ENCODE measurements at places on chromosomes 7 and 10.

GRCh38 chr7:67359900-67360299, 363.3 kb downstream of the TYW1 start:
- no peak for DNase-seq

- DNase-seq = no peak
Measured at GRCh38 chr10:113506476-113506875, 46.4 kb upstream of the HABP2 start.

- DNase-seq = no peak
Measured at GRCh38 chr7:92336662-92337340, 91.0 kb downstream of the ANKIB1 start.

- no peak for DNase-seq
Measured at GRCh38 chr10:35668865-35669650, 27.0 kb upstream of the FZD8 start.

- no peak for DNase-seq
Measured at GRCh38 chr7:75584354-75584753, 92.2 kb downstream of the SPDYE5 start.

DNA sequence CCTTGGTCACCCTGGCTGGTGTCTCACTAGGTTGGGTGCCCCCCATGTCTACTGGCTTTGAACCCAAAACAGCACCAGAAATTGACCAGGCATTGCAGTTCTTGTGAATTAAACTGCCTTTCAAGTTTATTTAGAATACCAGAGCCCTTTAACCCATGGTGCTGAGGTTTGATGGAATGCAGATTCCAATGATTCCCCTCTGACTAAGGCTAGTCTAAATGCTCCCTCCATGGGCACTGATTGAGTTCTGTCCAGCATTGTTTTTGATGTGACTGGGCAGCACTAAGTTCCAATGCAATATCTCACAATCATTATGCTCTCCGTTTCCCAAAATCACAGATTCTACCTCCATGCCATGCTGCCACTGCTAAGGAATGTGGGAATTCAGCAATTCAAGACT, 1047.4 kb upstream of the LRRN3 start:
- no peak for DNase-seq

- no peak for DNase-seq
Measured at GRCh38 chr10:71010730-71011129, 122.4 kb upstream of the PCBD1 start.

DNA sequence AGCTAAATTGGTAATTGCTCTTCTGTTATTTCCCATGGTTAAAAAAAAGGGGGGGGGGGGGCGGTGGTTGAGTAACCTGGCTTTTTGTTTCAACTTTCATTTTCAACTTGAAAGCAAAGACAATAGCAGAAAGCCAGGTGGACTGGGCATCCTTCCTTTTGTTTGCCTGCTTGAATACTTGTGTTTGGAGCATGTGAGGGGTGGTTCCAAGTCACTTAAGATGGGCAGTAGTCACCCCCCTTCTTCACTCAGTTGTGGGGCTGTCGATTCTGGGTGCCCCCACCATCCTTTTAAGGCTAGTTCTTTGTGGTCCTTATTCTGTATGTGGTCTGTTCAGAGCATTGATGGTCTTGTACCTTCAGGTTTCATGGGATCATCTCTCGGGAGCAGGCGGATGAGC, 165.6 kb upstream of the PRR15 start:
- DNase-seq = no peak

DNA sequence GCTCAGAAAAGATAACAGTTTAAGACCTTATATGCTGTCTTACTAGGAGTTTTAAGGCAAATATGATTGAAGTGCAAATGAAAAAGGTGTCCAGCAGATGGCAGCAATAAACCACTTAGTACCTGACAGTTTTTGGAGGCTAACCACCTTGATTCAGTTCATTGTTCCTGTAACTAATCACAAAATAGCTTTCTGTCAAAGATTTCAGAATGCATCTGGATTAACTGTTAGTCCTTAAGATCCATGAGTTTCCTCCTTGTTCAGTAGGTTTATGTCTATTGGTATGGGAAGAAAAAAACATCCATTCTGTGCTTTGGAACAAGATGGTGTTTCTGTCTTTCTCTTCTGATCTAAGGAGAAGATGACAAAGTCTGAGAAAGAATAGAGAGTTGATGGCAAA, 46.6 kb downstream of the CCSER2 start:
- DNase-seq = no peak

- DNase-seq = no peak
Measured at GRCh38 chr10:112558476-112559142, 111.6 kb downstream of the VTI1A start.

DNA sequence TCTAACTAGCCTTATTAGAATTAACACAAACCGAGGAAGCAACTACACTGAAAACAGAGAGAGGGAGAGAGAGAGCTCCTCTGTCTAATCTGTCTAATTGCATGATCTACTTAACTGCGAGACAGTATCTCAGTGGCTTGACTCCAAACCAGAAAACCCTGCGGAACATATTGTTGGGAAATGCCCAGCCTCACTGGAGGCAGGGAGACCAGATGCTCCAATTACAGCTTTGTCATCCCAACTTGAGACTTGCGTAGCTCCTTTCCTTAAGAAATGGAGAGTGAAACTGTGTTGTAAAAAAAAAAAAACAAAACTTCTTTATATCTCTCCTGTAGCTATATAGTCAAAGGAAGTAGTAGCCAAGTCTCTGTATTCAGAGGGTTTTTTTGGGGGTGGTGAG, 52.0 kb upstream of the ZNRF2 start:
- no peak for DNase-seq

DNA sequence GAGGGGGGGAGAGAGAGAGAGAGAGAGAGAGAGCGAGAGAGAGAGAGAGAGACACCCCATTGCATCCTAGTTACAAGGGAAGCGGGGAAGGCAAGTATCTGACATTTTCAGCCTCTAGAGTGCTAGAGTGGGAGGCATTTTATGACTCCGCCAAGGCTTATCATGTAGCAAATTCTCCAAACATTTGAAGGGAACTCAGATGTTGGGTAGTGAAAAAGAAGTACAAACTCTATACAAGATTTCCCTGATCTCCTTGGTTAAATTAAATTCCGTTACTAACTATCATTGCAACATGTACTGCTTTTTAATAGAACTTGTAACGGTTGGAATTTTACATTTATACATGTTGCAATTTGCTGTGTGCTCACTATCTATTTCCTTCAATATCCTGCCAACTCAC, 83.4 kb upstream of the FAM3C start:
- no peak for DNase-seq

DNA sequence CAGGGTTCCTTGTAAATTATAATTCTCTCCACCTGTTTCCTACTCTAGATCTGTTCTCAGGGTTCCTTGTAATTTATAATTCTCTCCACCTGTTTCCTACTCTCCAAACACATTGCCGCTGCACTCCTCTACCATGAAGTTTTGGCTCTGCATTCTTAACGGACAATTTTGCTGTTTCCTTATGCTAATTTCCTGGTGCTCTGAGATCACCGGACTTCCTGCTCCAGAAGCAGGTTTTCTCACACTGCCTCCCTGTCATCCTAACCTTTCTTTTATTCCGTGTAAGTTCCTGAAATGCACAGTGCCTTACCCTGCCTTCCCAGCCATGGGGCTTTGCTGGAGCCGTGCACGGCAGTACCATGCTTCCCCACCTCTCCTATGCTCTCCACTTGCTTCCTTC, 256.8 kb downstream of the PLXNA4 start:
- no peak for DNase-seq

GRCh38 chr7:82105463-82105862, 335.6 kb upstream of the HGF start:
- DNase-seq = no peak

GRCh38 chr7:16498122-16498521, 28.5 kb upstream of the LRRC72 start:
- no peak for DNase-seq

GRCh38 chr10:97072851-97073665, 112.7 kb downstream of the SLIT1 start:
- peak; percentile 56 for DNase-seq

DNA sequence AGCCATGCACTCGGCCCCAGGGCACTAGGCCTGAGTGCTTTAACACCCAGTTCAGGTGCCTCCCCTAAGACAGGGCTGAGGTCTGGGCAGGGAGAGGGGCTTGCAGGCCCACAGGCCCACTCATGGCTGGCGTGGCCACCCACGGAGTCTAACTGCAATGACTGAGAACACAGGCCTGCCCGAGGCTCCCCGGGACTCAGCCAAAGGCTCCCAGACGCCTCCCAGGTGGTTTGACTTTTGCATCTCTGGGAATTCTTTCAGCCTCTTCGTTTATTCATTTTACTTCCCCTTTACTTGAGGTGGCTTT, 37.3 kb downstream of the PTPRN2 start:
- no peak for DNase-seq

DNA sequence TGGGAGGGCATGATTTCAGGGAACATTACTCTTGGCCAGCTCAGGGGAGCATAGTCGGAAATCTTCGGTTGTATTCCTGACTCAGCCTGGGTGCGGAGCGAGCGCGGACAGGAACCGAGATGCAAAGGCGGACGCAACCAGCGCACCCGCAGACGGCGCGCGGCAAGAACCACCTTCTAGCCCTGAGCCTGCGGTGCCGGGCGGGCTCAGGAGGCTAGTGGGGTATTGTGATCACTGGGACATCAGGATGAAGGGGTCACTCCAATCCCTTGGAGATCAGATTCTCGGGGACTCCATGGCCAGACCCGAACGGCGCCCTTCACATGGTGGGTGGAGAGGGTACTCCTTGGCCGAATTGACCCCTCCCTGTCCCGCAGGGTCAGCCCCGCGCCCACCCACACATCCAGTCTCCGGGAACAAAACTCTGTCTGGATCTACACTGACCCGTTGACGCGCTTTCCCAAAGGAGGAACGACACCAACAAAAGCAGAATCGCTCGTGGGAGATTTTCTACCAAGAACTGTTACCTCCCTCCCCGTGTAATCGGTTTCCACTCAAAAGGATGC, 730.5 kb downstream of the ZWINT start:
- no peak for DNase-seq

GRCh38 chr10:15601819-15602218, 117.9 kb downstream of the ITGA8 start:
- DNase-seq = no peak

DNA sequence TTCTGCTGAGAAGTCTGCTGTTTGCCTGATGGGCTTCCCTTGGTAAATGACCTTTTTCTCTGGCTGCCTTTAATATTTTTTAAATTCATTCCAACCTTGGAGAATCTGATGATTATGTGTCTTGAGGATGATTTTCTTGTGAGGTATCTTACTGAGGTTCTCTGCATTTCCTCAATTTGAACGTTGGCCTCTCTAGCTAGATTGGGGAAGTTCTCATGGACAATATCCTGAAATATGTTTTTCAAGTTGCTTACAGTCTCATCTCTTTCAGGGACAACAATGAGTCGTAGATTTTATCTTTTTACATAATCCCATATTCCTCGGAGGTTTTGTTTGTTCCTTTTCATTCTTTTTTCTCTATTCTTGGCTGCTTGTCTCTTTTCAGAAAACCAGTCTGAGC, 208.4 kb downstream of the KIF20B start:
- DNase-seq = no peak

GRCh38 chr7:129569811-129570215, 41.7 kb upstream of the NRF1 start:
- no peak for DNase-seq

GRCh38 chr7:33511778-33512177, 382.4 kb downstream of the BBS9 start:
- DNase-seq = no peak

DNA sequence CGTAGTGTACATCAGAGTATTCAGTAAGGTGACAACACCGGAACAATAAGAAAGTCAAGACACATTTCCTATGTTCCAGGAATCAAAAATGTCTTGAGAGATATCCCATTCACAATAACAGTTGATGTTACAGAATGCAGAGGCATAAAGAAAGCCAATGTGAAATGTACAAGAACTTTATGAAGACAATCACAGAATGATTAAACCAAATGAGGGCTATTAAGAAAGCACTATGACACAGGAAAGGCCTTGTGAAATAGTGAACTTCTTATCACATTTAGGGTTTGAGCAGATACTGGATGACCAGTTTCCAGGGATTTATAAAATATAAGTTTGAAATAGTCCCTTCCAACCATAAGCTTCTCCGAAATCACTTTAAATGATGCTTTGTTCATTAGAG, 52.7 kb downstream of the VWDE start:
- DNase-seq = no peak

DNA sequence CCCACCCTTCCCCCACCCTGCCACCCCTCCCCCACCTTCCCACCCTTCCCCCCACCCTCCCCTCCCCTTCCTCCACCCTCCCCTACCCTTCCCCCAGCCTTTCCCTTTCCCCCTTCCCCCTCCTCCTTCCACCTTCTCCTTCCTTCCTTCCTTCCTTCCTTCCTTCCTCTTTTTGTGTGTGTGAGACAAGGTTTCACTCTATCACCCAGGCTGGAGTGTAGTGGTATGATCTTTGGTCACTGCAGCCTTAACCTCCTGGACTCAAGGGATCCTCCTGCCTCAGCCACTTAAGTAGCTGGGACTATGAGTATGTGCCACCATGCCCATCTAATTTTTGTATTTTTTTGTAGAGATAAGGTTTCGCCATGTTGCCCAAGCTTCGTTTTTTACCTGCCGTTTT, 35.2 kb downstream of the CYP17A1 start:
- DNase-seq = no peak

GRCh38 chr10:81959016-81959415, 84.0 kb downstream of the NRG3 start:
- DNase-seq = no peak

All from H1 (cell line).